DMS153 (cell line): ENCODE measurements at places on chromosomes 11 and 22.

DNA sequence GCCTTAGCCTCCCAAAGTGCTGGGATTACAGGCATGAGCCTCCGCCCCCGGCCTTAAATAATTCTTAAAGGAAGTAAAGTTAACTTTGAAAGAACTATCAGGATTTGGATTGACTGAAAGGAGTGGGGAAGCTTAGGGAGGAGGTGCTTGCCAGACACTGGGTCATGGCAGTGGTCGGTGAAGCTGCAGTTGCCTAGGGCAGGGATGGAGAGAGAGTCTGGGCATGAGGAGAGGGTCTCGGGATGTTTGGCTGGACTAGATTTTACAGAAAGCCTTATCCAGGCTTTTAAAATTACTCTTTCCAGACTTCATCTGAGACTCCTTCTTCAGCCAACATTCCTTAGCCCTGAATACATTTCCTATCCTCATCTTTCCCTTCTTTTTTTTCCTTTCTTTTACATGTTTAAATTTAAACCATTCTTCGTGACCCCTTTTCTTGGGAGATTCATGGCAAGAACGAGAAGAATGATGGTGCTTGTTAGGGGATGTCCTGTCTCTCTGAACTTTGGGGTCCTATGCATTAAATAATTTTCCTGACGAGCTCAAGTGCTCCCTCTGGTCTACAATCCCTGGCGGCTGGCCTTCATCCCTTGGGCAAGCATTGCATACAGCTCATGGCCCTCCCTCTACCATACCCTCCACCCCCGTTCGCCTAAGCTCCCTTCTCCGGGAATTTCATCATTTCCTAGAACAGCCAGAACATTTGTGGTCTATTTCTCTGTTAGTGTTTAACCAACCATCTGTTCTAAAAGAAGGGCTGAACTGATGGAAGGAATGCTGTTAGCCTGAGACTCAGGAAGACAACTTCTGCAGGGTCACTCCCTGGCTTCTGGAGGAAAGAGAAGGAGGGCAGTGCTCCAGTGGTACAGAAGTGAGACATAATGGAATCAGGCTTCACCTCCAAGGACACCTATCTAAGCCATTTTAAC is at the start of gene NNMT:
NNMT (plus strand) TSS at position 724 of the 929 bp plus-strand sequence; CDS start at position 882, 158 bp downstream.
- DNase-seq = no peak

DNA sequence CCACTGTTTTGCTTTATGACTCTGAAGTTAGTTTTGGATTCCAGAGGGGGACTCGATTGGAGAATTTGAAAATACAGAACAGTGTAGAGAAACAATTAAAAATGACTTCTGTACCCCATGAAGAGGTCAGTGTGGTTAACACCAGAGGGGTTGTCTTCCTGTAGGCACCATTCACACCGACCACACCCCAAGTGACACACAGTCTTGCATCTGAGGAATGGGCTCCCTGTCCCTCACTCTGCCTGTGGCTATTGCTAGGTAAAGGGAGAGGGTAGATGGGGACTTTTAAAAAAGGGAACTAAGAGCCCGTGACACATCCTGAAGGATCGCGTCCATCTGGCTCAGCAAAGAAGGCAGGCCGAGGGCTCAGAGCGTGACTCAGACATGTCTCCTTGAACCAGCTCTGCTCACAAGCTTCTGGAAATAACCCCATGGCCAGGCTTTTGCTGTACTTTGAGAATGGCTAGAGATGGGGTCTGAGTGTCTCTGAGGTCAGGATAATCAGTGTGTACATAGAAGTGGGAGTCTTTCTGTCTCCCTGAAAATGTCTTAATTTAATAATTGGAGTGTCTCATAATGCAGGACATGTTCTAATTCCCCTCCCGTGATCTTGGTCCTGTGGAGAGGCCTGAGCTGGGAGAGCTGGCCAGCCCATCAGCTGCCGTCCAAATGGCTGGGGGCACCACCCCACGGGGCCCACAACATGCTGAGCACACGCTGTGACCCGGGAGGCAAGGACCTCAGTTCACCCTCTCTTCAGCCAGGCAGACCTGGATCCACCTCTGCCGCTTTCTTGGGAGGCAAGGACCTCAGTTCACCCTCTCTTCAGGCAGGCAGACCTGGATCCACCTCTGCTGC is 39.3 kb downstream of the SGSM1 start:
- no peak for DNase-seq

DNA sequence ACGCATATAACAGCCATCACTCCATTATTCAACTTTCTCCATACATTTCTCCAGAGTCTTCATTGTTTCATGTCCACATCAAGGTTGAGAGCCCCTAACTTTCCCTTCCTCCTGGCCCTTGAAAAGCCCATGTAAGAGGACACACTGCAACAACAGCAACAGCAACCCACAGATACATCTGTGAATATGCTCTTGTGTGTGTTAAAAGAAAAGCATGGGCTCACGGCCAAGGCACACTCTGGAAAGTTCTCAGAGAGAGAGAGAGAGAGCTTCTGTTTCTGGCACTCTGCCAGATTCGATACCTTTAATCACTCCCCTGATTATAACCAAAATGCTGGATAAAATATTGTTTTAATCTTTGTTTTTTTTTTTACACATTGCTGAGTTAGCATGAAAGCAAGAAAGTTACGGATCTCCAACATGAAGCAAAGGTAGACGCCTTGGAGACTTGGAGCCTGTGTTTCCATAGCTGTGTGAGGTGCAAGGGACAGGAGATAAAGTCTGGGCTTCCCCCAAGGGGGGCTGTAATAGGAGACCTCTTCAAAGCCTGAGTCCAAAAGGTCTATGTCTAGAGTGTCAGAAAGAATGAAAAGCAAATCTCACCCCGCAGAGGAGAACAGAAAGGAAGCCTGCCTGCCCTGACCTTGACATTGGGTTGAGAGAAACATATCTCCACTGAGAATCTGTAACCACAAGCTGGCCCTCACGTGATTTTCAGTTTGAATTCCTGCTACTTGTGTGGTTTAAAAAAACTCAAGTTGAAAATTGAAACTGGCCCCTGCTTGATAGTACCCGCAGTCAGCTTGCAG is 33.7 kb upstream of the MPPED1 start:
- DNase-seq = no peak

GRCh38 chr11:121281698-121282097 is 10.9 kb upstream of the SC5D start:
- DNase-seq = no peak
